Activated gamma-delta T cell treated with anti-CD3 and anti-CD28 coated beads, Interleukin-2, amount 50 U/mL, for 16 hours (primary cell): ENCODE measurements at places on chromosomes 5 and 9.

- DNase-seq, result no peak
Observed at GRCh38 chr5:100780376-100780870, 122.7 kb downstream of the ST8SIA4 start.

GRCh38 chr5:14861123-14861765, 10.3 kb downstream of the ANKH start:
- no peak for DNase-seq

GRCh38 chr5:89396278-89396954, 513.4 kb upstream of the MEF2C start:
- no peak for DNase-seq

GRCh38 chr9:27441741-27442070, 82.4 kb upstream of the IFNK start:
- no peak for DNase-seq

- peak; percentile 62 for DNase-seq
Observed at GRCh38 chr9:99057665-99058625, 47.0 kb upstream of the TGFBR1 start.

- DNase-seq, result no peak
Observed at GRCh38 chr5:64939772-64940510, 171.2 kb downstream of the CWC27 start.

- DNase-seq, result no peak
Observed at GRCh38 chr5:32003981-32004380, 170.1 kb downstream of the GOLPH3 start.
